ENCODE measurements at places on chromosomes 16 and 17.

GRCh38 chr17:78676412-78677302 is 99.5 kb upstream of the DNAH17 start:
- DNase-seq = no peak

- no peak for DNase-seq
These were observed 79.7 kb upstream of the NOL11 start for GRCh38 chr17:67637901-67638641.

DNA sequence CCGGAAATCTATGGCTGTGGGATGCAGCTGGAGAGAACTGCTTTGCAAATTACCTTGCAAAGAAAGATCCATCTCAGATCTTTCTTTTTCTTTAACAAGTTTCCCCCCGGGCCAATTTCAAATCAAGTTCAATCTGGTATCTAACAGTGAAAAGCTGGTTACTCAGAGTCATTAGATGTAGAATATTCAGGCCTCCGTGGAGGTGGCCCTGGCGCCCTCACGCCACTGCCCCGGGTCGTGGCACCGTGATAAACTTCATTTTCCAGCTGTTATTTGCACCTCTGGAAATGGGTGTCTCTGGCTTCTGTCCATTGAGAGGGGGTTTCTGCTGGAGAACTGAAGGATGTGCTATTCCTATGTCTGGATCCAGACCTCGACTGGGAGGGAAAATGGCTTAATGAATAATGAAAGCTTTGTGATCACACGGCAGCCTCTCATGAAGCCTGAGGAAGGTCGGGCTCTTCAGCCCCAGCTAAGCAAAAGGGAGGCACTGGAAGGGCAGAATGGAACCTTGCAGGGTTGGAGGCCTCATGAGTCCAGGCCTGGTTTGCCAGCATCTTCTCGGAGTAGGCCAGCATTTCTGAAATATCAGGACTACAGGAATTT is 30.5 kb downstream of the CACNG4 start:
- DNase-seq = no peak

GRCh38 chr16:70428178-70428998 is 10.5 kb downstream of the ST3GAL2 start:
- peak; percentile 68 for DNase-seq

GRCh38 chr17:6910987-6911603 is 79.6 kb upstream of the TEKT1 start:
- DNase-seq = no peak

DNA sequence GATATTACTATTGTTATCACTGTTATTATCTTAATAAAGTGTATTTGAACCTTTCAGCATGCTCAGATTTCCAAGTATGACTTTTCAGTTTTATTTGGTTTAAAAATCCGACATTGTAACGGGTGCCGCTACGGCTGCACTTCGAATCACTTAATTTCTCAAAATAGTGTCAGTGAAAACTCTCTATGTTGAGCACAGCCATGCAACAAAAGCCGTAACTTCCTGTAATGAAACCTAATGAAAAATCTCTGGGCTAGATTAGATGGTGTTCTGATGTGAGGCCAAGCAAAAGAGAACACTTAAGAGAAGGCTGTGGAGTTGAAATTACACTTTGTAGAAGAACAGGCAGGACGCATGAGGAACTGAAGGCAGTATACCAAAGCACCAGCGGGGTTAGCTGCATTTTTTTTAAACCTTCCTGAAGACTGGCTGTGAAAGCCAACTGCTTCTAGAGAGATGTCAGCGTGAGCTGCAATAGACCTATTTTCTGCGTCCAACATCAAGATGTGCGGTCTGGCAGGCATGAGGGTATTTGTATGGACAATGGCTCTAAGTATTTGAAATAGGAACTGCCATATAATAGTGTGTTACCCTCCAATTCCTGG is 1545.0 kb upstream of the GOT2 start:
- DNase-seq = no peak

DNA sequence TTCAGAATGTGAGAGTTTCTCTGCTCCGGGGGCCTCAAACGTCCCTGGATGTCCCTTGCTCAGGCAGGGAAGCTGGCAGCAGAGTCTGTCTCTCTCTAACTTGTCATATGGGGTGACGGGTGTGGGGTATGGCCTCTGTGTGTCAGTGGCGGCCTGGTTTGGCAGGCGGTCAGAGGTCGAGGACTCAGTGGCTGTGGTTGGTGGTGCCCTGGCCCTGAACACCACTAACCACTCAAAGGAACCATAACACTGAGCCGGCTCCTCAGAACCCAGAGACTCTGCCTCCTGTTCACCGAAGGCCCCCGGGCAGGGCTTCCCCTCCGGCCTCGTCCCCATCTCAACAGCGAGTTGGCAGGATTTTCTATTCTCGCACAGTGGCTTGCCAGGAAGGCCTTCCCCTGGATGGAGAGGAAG is 677 bp downstream of the P2RX1 start:
- no peak for DNase-seq

GRCh38 chr17:19322861-19323260 is 39.7 kb downstream of the B9D1 start:
- DNase-seq = no peak

- DNase-seq = no peak
These were observed 66.3 kb upstream of the MRTFB start for GRCh38 chr16:14004729-14005315.

DNA sequence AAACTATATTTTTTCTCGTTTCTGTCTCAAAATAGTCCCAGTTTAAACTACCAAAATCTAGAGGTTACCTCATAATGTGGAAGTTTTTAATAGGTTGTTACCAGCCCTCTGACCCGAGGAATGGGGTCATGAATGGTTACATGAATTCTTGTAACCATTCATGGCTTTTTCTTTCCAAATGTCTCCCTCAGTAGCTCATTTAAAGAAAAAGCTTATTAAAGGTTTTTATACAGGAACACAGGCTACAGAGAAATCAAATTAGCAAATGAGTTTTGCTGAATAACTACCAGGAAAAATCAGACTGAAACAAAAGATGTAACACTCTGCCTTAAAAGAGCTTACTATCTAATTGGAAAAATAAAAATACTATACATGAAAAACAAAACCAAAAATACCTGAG is 63.4 kb downstream of the SMURF2 start:
- DNase-seq = no peak

GRCh38 chr17:49053171-49053829 is 56.1 kb downstream of the IGF2BP1 start:
- DNase-seq = no peak

- no peak for DNase-seq
These were observed 61.2 kb upstream of the RBFOX1 start for GRCh38 chr16:7271486-7271885.

DNA sequence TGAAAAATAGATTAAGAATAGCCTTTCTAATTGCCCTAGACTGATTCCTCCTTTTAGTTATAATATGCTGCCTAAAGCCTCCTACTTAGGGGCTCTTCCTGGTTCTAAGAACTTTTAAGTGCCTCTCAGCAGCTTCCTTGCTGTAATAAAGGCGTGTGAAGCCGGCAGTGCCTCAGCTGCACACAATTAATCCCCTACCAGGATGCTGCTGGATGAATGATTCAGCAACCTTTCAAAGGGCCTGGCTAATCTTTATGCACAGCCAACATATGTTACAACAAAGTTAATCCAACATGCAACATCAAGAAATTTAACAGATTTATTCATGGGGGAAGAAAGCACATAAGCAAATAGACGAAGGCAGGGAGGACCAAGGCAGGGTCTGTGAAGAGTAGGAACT is 145.2 kb downstream of the PMP22 start:
- no peak for DNase-seq

- no peak for DNase-seq
These were observed 7.3 kb downstream of the TCF25 start for GRCh38 chr16:89880477-89881367.

- DNase-seq = no peak
These were observed 536.0 kb upstream of the C16orf82 start for GRCh38 chr16:26530584-26531289.

GRCh38 chr17:72315122-72315913 is 194.5 kb downstream of the SOX9 start:
- no peak for DNase-seq

GRCh38 chr17:66537502-66537901 is 235.1 kb downstream of the PRKCA start:
- DNase-seq = no peak

GRCh38 chr16:6206080-6206479 is 1108.5 kb upstream of the EEF2KMT start:
- no peak for DNase-seq

GRCh38 chr16:68355447-68356248 is 44.8 kb downstream of the PRMT7 start:
- no peak for DNase-seq

DNA sequence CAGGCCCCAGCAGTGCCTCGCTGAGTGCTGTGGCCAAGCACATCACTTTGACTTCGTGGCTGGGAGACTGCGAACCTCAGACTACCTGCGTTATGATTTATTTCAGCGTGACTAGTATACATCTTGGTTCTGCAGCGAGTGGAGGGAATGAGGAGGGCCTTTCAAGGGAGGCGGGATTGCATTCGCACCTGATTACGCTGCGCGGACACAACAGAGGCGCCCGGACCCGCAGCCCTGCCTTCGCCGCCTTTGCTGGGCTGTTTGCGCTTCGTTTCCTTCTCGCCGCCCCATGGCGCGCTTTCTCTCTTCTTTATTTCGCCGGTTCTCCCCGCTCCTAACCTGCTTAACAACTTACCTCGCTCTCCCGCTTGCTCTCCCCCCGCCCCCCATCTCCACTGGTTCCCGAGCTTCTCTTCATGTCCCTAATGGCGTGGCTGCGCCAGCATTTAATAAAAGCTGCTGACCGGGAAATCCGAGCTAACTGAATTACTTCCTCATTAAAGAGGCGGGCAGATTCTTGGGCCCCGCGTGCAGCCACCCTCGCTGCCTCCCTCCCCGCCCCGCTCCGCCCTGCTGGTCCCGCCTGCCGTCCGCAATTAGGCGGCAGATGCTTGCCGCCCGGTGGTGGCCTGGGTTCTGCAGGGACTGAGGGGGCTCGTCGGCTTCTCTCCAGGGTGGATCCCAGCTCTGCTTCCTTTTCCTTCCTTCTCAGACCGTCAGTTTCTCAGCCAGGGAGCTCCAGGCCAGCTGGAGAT is 257.6 kb upstream of the SDK2 start:
- DNase-seq = no peak

DNA sequence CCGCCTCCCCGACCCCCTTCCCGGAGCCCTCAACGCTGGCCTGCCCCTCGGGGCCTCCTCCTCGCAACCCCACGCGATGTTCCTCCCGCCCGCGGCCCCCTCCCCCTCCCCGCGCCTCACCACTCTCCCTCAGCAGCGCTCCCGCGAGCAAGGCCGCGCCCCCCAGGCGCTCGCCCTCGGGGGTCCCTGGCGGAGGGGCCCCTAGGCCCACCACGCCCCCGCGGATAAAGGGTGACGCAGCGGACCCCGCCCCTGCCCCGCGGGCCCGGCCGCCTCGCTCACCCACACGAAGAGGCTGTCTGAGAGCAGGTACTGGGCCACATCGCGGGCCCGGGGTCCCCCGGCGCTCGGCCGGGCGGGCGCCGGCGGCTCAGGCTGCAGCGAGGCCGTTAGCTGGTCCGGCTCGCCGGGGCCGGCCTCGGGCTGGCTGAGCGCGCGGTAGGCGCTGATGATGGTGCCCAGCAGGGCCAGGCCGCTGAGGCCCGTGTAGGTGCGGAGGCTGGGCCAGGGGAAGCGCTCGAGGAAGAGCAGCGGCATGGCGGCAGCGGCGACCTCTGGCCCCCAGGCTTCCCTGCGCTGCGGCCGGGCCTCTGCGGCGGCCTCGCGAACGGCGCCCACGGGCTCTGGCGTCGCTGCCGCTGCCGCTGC is 430 bp downstream of the AMFR start:
- peak; percentile 15 for DNase-seq

GRCh38 chr16:26905336-26905735 is 161.4 kb upstream of the C16orf82 start:
- no peak for DNase-seq

- DNase-seq = no peak
These were observed 37.5 kb upstream of the DHX40 start for GRCh38 chr17:59527931-59528330.

DNA sequence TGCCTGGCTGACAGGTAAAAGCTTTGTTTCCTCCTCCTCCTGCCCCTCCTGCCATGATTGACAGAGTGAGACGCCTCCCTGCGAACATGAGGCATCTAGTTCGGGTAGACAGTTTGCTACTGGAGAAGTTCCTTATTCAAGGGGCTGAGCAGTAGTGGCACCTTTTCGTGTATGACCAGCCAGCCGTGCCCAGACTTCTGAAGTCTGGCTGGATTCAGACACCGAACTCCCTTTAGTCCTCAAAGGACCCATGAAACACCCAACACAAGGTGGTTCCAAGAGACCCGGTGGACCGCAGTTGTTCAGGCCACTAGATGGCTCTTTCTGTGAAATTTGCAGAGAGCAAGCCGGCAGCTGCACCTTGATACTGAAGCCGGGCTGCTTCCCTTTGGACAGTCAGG is 192.8 kb downstream of the XYLT1 start:
- DNase-seq = no peak

- no peak for DNase-seq
These were observed 74.8 kb downstream of the XYLT1 start for GRCh38 chr16:17395849-17396480.

- DNase-seq = no peak
These were observed 185.8 kb upstream of the HSBP1 start for GRCh38 chr16:83622010-83622409.

GRCh38 chr17:8941980-8942622 is 23.4 kb downstream of the PIK3R5 start:
- no peak for DNase-seq

DNA sequence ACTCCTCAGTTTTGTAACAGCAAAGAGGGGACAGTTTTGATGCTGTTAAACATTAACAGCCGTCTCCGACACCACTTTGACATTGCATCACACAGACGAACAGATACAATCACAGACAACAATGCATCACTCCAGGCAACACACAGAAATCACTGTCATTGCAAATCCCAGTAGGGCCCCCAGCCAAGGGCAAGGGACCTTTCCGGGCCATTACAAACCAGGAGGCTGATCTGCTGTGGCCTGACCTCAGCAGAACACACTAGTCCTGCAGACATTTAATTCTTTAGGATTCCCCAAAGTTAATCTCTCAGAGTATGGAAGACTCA is 136.2 kb upstream of the RCVRN start:
- no peak for DNase-seq

DNA sequence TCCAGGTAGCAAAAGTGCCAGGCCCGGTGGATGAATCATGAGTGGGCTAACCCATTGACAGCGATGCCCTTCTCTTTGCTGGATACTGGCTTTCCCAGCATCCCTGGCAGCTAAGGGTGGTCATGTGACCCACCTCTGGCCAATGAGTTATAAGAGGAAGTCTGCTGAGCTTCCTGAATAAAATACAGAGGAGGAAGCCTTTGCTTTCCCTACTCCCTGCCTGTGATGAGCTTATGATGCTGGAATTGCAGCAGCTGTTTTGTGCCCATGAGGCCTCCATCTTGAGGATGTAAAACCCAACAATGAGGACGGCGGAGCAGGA is 15.0 kb upstream of the ATP2A3 start:
- no peak for DNase-seq
